ENCODE measurements at places on chromosomes 3 and 15. TPM values are rescaled to one million over a fixed set of nuclear protein-coding genes. Genes with fewer than 3 reads are reported as not detected.

The ZNF662 gene
- not detected for polyA plus RNA-seq

The MTMR10 gene
- polyA plus RNA-seq, result 2.3 TPM

The FMN1 gene
- 0.26 TPM for polyA plus RNA-seq

The SH2D7 gene
- polyA plus RNA-seq, result not detected

The NEK10 gene
- 17.6 TPM for polyA plus RNA-seq

The PTH1R gene
- not detected for polyA plus RNA-seq

The MED12L gene
- polyA plus RNA-seq, result 35.5 TPM

The SLC28A1 gene
- not detected for polyA plus RNA-seq

The FETUB gene
- polyA plus RNA-seq, result not detected

The MAP6D1 gene
- 2.8 TPM for polyA plus RNA-seq

The HTR3E gene
- not detected for polyA plus RNA-seq

The SERINC4 gene
- 0.38 TPM for polyA plus RNA-seq

The PLSCR1 gene
- polyA plus RNA-seq, result 0.78 TPM

The UBAP1L gene
- polyA plus RNA-seq, result 10.3 TPM

The CFAP91 gene
- polyA plus RNA-seq, result 12.5 TPM

The RETNLB gene
- not detected for polyA plus RNA-seq

The TM6SF1 gene
- polyA plus RNA-seq, result 0.16 TPM

The PLOD2 gene
- 5.6 TPM for polyA plus RNA-seq

The MGLL gene
- polyA plus RNA-seq, result 2.0 TPM

The GHSR gene
- polyA plus RNA-seq, result not detected

The UQCC5 gene
- 5.2 TPM for polyA plus RNA-seq

The INSYN1 gene
- 21.3 TPM for polyA plus RNA-seq

The SPG21 gene
- 67.7 TPM for polyA plus RNA-seq

The MGA gene
- 10.6 TPM for polyA plus RNA-seq

The COPB2 gene
- 59.5 TPM for polyA plus RNA-seq

The CCR9 gene
- polyA plus RNA-seq, result not detected

The ROBO1 gene
- 202 TPM for polyA plus RNA-seq

The AMOTL2 gene
- 30.1 TPM for polyA plus RNA-seq

The ARPP21 gene
- polyA plus RNA-seq, result 12.8 TPM

The PGBD4 gene
- polyA plus RNA-seq, result 2.4 TPM

The CACNA2D3 gene
- polyA plus RNA-seq, result 26.2 TPM

The RBP2 gene
- polyA plus RNA-seq, result not detected

The AGBL1 gene
- 0.12 TPM for polyA plus RNA-seq

The SYNPR gene
- polyA plus RNA-seq, result 2.0 TPM

The BCL6 gene
- 4.3 TPM for polyA plus RNA-seq

The IGSF11 gene
- 1.2 TPM for polyA plus RNA-seq

The CCDC32 gene
- polyA plus RNA-seq, result 34.2 TPM

The SCAMP5 gene
- 104 TPM for polyA plus RNA-seq

The ACSBG1 gene
- polyA plus RNA-seq, result 0.32 TPM

The TUSC7 gene
- polyA plus RNA-seq, result not detected

The MSL2 gene
- 14.9 TPM for polyA plus RNA-seq

The ATP8B4 gene
- 1.0 TPM for polyA plus RNA-seq

The PAK6 gene
- 32.4 TPM for polyA plus RNA-seq

The TIMP4 gene
- not detected for polyA plus RNA-seq

The MYL3 gene
- polyA plus RNA-seq, result not detected

The CSPG4 gene
- polyA plus RNA-seq, result not detected

The RAB27A gene
- 3.7 TPM for polyA plus RNA-seq

The CFAP100 gene
- polyA plus RNA-seq, result 2.3 TPM

The GREM1 gene
- 0.40 TPM for polyA plus RNA-seq

The EXD1 gene
- polyA plus RNA-seq, result 0.40 TPM

The EIF3J gene
- polyA plus RNA-seq, result 52.9 TPM

The LSAMP gene
- 89.6 TPM for polyA plus RNA-seq

The SIDT1 gene
- polyA plus RNA-seq, result 0.08 TPM

The GPR171 gene
- polyA plus RNA-seq, result not detected

The REC114 gene
- not detected for polyA plus RNA-seq

The SLC22A13 gene
- polyA plus RNA-seq, result 0.16 TPM

The SETD5 gene
- 33.6 TPM for polyA plus RNA-seq

Measured in neural cell (in vitro differentiated cells).